ENCODE measurements at places on chromosomes 1 and 21.

GRCh38 chr21:15000081-15000480 is 64.7 kb downstream of the NRIP1 start:
- DNase-seq: no peak

GRCh38 chr1:107677697-107678096 is 287.3 kb downstream of the VAV3 start:
- DNase-seq: no peak

DNA sequence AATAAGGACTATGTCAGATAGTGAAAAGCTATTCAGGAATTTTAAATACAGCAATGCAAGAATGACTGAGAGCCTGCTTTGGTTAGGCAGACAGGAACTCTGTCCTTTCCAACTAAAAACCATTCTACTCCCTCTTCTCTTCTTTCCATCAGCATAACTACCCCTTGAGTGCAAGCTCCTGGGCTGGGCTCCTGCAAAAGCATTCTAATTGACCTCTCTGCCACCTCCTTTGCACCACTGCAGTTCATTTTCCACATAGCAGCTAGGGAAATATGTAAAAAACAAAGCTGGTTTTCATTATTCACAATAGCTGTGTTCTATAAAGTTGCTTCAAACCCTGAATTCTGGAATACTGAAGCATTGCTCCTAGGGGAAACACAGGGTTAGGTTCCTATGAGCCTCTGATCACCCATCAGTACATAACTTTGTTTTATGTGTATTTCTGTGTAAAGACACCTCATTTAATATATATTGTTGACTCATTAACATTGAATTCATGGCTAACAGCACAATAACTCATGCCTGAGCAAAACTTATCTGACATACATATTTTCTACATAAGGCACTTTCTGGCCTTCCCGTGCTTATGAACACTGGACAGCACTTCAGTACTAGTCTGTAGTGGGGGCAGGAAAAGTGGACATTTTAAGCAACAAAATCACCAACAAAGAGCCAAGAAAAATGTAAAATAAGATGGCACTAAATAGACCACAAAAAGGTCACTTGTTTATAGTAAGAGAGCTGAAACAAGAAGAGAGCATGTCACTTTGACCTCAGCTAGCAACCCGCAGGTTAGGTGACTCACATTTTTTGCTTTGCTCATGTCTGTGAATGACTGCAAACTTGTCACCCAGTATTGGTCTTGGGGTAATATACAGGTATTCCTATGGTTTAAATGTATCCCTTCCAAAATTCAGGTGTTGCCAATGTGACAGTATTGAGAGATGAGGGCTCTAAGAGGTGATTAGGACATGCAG is 57.9 kb upstream of the IRF2BP2 start:
- no peak for DNase-seq

GRCh38 chr1:10965546-10966226 is 46.8 kb upstream of the TARDBP start:
- DNase-seq: no peak

GRCh38 chr1:160419150-160419837 is 18.9 kb downstream of the VANGL2 start:
- DNase-seq: no peak

- DNase-seq: no peak
Observed at GRCh38 chr21:17794518-17795145, 24.5 kb downstream of the C21orf91 start.

DNA sequence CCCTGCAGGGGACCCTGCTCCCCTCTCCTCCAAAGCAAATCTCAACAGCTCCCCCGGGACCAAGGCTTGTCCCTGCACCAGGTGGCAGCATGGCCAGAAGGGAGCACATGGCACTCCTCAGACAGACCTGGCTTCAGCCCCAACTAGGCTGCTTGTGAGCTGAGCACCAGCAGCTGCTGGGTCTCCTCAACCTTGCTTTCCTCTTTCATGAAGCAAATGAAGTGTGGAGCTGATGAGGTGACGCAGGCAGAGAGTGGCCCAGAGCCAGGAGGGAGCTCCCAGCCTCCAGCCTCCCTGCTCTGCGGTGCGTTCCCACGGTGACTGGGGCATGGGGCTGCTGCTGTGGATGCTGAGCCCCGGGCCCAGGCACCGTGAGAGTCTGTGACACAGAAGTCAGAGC is 34.0 kb downstream of the MEGF6 start:
- DNase-seq: peak; percentile 70

- DNase-seq: no peak
Observed at GRCh38 chr1:225468270-225469020, 40.6 kb upstream of the LBR start.

- DNase-seq: no peak
Observed at GRCh38 chr1:210912752-210913151, 221.2 kb downstream of the KCNH1 start.

DNA sequence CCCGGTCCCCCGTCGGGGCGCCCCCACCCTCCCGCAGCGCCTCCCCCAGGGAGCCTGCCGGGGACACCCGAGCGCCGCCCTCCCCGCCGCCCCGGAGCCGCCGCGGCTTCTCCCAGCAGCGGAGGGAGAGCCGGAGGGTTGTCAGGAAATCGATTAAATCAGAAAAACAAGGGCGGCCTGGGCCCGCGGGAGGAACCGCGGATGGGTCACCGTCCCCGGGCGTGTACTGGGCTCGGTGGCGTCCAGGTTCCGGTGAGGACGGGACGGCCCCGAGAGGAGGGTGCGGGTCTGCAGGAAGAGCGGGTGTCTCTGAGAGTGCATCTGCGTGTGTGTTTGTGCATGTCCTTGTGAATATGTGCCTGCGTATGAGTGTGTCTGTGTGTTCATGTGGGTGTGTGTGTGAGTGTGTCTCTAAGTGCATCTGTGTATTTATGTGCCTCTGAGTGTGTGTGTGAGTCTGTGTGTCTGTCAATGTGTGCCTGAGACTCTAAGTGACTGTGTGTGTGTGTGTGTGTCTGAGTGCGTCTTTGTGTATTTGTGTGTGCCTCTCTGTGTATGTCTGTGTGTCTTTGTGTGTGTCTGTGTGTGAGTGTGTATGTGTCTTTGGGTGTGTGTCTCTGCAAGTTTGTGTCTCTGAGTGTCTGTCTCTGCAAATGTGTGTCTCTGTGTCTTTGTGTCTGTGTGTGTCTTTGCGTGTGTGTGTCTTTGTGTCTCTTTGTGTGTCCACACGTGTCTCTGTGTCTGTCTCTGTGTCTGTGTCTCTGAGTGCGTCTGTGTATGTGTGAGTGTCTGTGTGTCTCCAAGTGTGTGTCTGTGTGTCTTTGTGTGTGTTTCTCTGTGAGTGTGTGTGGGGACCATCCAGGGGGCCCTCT is 1.1 kb downstream of the SPSB1 start:
- no peak for DNase-seq

GRCh38 chr1:32111789-32112188 is 3.9 kb downstream of the KPNA6 start:
- no peak for DNase-seq

- DNase-seq: no peak
Observed at GRCh38 chr1:56411484-56412180, 167.7 kb downstream of the PLPP3 start.

DNA sequence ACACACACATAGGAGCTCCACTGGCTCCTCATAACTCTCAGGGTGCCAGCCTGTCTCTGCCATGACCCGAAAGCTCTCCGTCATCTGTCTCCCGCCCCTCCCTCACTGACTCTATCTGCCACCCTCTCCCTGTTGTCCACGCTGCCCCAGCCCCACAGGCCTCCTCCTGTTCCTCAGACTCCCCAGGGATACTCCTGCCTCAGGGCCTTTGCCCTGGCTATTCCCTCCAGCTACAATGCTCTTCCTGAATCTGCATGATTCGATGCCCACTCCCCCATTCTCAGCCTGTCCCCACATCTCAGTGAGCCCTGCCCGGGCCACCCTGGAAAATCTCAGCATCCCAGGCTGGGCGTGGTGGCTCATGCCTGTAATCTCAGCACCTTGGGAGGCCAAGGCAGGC is 24.6 kb upstream of the DNAJC11 start:
- no peak for DNase-seq

- no peak for DNase-seq
Observed at GRCh38 chr1:218617986-218618385, 272.9 kb downstream of the TGFB2 start.

DNA sequence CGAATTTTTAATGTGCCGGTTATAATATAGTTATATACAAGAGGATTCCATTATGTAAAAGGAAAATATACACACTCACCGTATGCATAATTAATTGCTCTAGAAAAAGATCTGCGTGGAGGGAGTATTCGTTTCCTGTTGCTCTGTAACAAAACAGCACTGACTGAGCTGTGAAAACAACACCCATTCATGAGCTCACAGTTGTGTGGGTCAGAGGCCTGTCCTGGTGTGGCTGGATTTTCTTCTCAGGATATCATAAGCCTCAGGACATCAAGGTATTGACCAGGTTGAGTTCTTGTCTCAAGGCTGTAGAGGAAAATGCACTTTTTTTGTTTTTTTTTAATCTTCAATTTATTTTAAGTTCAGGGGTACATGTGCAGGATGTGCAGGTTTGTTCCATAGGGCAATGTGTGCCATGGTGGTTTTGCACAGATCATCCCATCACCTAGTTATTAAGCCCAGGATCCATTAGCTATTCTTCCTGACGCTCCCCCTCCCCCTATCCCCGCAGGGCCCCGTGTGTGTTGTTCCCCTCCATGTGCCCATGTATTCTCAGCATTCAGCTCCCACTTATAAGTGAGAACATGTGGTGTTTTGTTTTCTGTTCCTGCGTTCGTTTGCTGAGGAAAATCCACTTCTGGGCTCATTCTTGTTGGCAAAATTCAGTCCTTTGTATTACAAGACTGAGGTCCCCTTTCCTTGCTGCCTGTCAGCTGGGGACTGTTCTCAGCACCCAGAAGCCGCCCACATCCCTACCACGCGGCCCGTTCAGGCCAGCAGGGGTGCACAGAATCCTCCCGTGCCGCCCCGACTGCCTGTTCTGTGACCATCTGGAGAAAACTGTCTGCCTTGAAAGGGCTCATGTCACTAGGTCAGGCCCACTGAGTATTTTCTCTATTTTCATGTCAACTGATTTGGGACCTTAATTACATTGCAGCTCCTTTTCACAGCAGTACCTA is 87.4 kb upstream of the ERRFI1 start:
- no peak for DNase-seq

GRCh38 chr1:206686478-206687249 is 2.0 kb downstream of the MAPKAPK2 start:
- DNase-seq: no peak

- DNase-seq: no peak
Observed at GRCh38 chr21:19692231-19692630, 1288.6 kb upstream of the TMPRSS15 start.

- DNase-seq: peak; percentile 12
Observed at GRCh38 chr1:41626616-41627375, 142.3 kb upstream of the EDN2 start.

GRCh38 chr21:16426936-16427335 is 697.2 kb downstream of the USP25 start:
- DNase-seq: no peak

DNA sequence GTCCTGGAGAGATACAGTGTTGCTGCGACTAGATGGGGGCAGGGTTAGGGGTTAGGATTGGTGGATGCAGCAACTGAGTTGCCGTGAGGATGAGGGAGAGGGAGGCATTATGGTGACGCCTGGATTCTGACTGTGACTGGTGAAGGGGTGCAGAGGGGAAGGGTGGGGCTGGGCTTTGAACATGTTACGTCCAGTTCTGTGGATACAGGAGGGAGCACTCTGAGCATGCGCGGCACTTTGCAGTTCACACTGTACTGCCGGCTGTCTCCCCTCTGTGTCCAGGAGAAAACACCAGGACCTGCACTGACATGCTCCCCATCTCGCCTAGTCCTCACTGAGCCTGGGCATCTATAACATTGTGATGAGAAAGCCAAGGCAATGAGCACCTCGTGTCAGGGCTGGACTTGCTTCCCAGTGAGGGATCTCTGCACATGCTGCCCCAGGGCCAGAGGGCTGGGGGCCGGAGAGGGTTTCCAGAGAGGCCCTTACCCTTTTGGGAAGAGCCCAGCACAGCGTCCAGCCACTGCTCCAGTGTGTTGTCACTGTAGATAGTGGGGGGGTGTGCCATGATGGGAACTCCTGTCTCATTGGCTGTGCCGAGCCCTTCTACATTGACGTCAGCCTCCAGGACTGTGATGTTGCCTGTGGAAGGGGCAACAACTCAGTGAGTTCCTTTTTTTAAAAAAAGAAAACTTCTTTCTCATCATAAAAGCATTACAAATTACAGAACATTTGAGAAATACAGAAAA is 7.6 kb downstream of the FAM151A start:
- no peak for DNase-seq

DNA sequence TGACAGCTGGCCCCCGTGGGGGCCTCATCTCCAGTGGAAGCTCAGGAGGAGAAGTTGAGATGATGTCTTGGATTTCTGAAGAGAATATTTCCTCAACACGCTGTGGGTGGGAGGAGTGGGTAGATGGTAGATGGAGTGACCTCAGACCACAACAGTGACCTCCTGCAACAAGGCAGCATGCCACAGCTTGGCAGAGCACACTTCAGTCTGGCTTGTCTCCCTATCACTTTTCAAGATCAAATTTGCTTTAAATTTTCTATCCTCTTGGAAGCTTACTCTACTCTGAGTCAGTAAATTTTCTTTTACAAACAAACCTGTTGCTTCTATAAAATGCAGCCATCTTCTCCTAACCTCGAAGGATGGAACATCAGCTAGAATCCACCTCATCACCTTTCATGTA is 59.7 kb downstream of the NTPCR start:
- DNase-seq: no peak

- no peak for DNase-seq
Observed at GRCh38 chr1:245550720-245551043, 395.9 kb downstream of the KIF26B start.

GRCh38 chr1:184596950-184597645 is 157.6 kb downstream of the EDEM3 start:
- no peak for DNase-seq

GRCh38 chr1:55703726-55704363 is 488.7 kb upstream of the USP24 start:
- DNase-seq: no peak

GRCh38 chr1:219963432-219963831 is 35.1 kb upstream of the SLC30A10 start:
- no peak for DNase-seq

DNA sequence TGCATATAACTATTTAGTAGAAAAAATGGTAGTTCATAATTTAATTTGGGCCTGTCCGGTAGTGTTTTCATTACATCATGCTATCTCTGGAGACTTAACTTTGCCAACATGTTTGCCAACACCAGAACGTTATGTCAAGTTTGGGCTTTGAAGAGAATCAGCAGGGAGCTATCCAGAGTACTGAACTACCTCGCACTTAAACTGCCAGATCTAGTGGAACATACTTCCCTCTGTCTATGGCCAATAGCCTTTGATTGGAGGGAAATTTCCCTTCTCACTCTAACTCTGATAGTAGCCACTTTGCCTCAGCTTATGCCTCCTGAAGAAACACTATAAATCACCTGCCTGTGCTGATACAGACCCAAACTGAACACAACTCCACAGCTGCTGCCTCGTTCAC is 10.0 kb downstream of the LRRC53 start:
- peak; percentile 42 for DNase-seq

- DNase-seq: no peak
Observed at GRCh38 chr1:219973213-219973612, 44.9 kb upstream of the SLC30A10 start.

DNA sequence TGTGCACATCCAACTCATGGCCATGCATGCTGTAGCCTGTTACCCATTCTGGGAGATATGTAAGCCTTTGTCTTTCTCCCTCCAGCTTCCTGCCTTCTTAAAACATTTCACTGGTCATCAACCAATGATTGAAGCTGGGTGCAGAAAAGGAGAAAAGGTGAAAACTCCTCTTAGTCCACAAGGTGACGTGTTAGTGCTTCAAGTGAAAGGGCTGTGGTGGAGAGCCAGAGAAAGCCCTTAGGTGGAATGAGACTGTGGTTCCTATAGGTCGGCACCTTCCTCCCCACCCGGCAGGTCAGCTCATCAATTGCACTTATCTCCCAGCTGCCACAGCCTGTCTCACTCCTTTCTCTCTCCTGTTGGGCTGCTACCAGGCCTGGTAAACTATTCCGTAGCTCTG is 30.4 kb downstream of the ERG start:
- no peak for DNase-seq

All from right hindlimb (tissue), 1 donor.